Urothelium cell line (cell line): ENCODE measurements at places on chromosomes 5 and 9.

DNA sequence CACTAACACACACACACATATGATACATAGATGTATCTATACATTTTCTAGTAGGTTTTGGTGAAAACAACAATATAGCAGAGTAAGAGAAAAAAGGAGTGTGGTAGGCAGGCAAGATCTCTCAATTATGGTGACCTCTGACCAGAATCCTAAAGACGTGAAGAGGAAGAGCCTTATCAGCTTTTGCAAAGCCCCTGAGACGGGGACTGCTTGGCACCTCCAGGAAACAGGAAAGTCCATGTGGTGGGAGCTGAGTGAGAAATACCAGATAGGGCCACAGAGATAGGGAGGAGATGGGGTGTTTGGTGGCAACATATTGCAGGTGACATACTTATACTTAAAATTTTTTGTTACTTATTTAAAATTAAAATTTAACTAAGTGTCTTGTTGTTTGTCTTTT is 39.9 kb upstream of the CTXN3 start:
- DNase-seq = no peak

DNA sequence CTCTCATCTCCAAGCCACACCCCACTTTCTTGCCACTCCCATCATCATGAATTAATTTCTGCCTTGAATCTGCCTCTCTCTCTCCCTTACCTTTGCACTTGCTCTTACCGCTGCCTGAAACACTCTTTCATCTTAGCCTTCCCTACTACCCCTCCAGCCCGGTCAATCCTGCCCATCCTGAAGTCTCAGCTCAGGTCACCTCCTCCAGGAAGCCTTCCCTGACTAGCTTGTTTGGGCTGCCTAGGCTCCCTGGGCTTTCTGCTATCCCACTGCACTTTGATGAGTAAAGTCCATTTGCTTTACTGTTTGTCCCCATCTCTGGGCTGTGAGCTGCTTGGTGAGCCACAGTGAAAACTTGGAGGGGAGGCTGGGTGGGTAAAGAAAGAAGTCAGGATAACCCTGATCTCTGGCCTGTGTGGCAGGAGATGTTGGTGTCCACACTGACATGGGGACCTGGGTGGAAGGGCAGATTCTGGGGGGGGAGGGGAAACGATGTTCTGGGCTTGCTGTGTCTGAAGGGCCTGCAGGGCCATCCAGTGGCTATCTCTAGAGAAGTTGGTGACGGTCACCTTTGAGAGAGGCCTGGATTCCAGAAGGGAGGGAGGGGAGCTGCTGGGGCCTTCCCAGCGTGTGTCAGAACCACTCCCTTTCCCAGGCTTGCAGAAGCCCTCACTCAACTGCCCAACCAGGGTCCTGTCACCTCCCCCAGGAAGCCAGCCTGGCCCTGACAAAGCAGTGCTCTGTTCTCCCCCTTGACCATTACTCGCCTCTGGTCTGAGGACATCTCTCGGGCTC is 75.0 kb upstream of the DAB2IP start:
- no peak for DNase-seq

GRCh38 chr5:16679863-16680262 is 63.1 kb upstream of the RETREG1 start:
- no peak for DNase-seq

- no peak for DNase-seq
Measured at GRCh38 chr9:73153793-73154227, 2.1 kb downstream of the ANXA1 start.

- DNase-seq = no peak
Measured at GRCh38 chr9:130662099-130662969, 2.1 kb upstream of the PRDM12 start.
